ENCODE measurements at places on chromosomes 6 and 20. TPM values are rescaled to one million over a fixed set of nuclear protein-coding genes. Genes with fewer than 3 reads are reported as not detected.

GRCh38 chr20:46774236-46774635, 64.8 kb downstream of the SLC2A10 start:
- H3K27ac ChIP-seq: no peak overlapping the region
- no peak overlapping the region for H3K4me3 ChIP-seq
- no peaks in the 10 kb centered on the region for H3K36me3 ChIP-seq
- no peaks in the 10 kb centered on the region for H3K27me3 ChIP-seq
- DNase-seq: no peak

GRCh38 chr20:17838921-17839320, 129.7 kb downstream of the SNX5 start:
- H3K4me1 ChIP-seq: peaks cover 33% of the 10 kb centered on the region
- no peak for DNase-seq
- H3K4me3 ChIP-seq: no peak overlapping the region
- no peaks in the 10 kb centered on the region for H3K27me3 ChIP-seq

- no peaks in the 10 kb centered on the region for H3K4me1 ChIP-seq
- H3K27ac ChIP-seq: no peak overlapping the region
- no peak overlapping the region for H3K4me3 ChIP-seq
- peaks cover 32% of the 10 kb centered on the region for H3K27me3 ChIP-seq
Observed at GRCh38 chr6:32807020-32807580, 9.7 kb downstream of the HLA-DOB start.

DNA sequence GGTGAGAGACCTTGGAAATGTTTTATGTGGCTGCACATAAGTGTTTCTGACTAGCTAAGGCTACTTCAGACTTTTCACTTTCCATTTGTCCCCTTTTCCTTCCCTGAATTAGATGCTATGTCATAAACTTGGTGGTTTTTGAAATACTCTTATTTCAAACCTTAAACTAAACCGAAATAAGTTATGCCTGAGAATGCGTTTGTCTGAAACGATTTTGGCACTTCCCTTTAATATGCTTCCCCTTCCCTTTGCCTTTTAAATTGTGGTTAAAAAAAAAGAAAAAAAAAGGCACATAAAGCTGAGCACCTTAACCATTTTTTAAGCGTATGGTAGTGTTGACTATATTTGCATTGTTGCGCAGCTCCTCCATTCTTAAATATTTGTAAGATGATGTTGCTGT, 14.3 kb downstream of the ZNF451 start:
- no peak for DNase-seq
- peaks cover 49% of the 10 kb centered on the region for H3K36me3 ChIP-seq
- H3K27me3 ChIP-seq: no peaks in the 10 kb centered on the region
- H3K4me1 ChIP-seq: no peaks in the 10 kb centered on the region
- no peak overlapping the region for H3K27ac ChIP-seq

DNA sequence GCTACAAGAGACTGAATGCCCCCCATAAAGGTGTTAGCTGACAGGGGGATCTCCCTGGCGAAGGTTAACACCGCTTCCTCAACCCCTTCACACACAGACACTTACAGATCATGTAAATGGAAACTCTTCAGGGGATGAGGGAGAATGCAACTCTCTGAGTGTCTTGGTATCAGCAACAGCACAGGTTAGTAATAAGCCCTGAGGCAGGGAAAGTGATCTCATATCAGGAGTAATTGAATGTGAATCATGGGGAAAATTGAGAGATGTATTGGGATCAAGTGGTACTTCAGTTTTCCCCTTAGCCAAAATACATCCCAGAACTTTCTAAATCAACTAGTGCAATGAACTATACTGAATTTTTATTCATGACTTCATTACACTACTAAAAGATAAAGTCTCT, 23.8 kb downstream of the OR2J3 start:
- H3K4me3 ChIP-seq: no peak overlapping the region
- no peaks in the 10 kb centered on the region for H3K4me1 ChIP-seq
- peaks cover 62% of the 10 kb centered on the region for H3K27me3 ChIP-seq
- no peak overlapping the region for H3K27ac ChIP-seq

DNA sequence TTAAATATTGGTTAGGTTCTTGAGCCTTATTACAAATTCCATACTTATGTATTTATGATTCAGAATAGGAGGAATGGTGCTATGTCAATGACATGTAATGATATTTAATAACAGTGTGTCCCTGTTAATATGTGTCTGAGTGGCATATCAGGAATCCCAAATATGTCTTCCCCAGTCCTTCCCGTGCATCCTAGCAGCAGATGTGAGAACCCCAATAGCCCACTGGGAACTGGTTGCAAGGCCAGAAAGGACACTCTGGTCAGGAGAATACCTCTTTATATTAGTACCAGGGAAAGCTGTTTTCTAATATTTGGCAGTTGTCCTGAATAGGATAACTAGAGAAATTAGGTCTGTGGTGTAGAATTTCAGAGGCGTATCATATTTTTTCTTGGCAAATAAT, 159.1 kb upstream of the PDE7B start:
- H3K36me3 ChIP-seq: no peaks in the 10 kb centered on the region
- DNase-seq: no peak
- H3K27ac ChIP-seq: no peak overlapping the region

- H3K27me3 ChIP-seq: peaks cover 17% of the 10 kb centered on the region
- no peak overlapping the region for H3K4me3 ChIP-seq
- no peaks in the 10 kb centered on the region for H3K36me3 ChIP-seq
- no peak for DNase-seq
- no peaks in the 10 kb centered on the region for H3K4me1 ChIP-seq
Observed at GRCh38 chr6:50271266-50271665, 221.5 kb upstream of the DEFB112 start.

GRCh38 chr20:58890518-58891085, 38.1 kb downstream of the GNAS start:
- peaks cover 42% of the 10 kb centered on the region for H3K4me1 ChIP-seq
- DNase-seq: peak; percentile 71
- H3K27me3 ChIP-seq: no peaks in the 10 kb centered on the region
- peak overlapping the region; percentile 71 for H3K4me3 ChIP-seq

DNA sequence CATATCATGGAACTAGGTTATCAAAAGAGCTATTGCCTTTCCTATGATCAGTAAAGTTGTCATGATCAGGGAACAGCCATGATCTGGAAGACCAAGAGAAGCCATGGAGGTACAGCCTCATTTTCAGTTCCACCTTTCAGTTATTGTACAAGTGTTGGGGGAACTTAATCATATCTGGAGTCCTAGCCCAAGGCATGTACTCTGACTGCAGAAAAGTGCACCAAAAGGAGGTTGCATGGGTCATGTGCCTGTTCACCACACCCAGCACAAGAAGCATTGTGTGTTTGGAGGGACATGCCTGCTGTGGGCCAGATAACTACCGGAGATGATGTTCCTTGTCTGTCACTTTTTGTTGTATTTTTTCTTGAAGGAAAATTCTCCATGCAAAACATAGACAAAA, 185.8 kb upstream of the MAN1A1 start:
- H3K27me3 ChIP-seq: no peaks in the 10 kb centered on the region
- peaks cover 23% of the 10 kb centered on the region for H3K4me1 ChIP-seq
- no peak for DNase-seq
- no peaks in the 10 kb centered on the region for H3K36me3 ChIP-seq
- H3K27ac ChIP-seq: no peak overlapping the region

GRCh38 chr6:31143148-31143547, 4.3 kb upstream of the PSORS1C2 start:
- no peak overlapping the region for H3K27ac ChIP-seq
- no peaks in the 10 kb centered on the region for H3K36me3 ChIP-seq
- no peaks in the 10 kb centered on the region for H3K27me3 ChIP-seq
- DNase-seq: no peak

- peak overlapping the region; percentile 41 for H3K27ac ChIP-seq
- H3K4me3 ChIP-seq: no peak overlapping the region
- H3K4me1 ChIP-seq: peaks cover 45% of the 10 kb centered on the region
- DNase-seq: peak; percentile 84
- H3K36me3 ChIP-seq: no peaks in the 10 kb centered on the region
- H3K27me3 ChIP-seq: no peaks in the 10 kb centered on the region
Observed at GRCh38 chr6:116070616-116071389, 10.1 kb upstream of the FRK start.

DNA sequence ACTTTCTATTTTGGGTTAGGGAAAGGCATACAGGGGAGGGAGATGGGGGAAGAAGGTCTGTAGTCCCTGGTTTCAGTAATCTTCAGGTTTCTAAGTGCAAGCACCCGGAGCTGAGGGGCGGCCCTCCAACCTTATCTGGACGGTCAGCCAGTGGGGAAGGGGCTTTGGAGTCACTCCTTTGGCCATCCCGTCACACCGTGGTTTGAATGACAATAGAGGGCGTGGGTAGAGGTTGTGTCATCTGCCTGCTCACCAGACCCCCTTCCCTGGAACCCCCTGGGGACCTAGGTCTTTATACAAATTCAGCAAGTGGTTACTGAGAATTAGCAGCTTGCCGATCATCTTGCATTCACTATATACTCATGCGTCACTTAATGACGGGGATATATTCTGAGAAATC, 29.1 kb downstream of the STK35 start:
- DNase-seq: no peak
- peak overlapping the region; percentile 64 for H3K27ac ChIP-seq

DNA sequence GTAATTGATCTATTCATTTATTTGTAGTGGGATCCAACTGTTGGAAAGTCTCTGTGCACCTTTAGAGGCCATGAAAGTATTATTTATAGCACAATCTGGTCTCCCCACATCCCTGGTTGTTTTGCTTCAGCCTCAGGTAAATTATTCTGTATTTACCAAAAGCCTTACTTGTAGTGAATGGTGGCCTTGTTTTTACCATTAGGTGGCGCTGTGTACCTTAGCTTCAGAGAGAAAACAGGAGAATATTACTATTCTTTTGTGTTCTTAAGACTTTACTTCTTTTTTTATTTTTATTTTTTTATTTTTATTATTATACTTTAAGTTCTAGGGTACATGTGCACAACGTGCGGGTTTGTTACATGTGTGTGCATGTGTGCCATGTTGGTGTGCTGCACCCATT, 23.7 kb downstream of the PEX7 start:
- no peak overlapping the region for H3K27ac ChIP-seq
- H3K36me3 ChIP-seq: no peaks in the 10 kb centered on the region
- peak; percentile 64 for DNase-seq
- no peaks in the 10 kb centered on the region for H3K4me1 ChIP-seq

- no peaks in the 10 kb centered on the region for H3K36me3 ChIP-seq
- no peaks in the 10 kb centered on the region for H3K27me3 ChIP-seq
- DNase-seq: no peak
- no peak overlapping the region for H3K4me3 ChIP-seq
- peaks cover 21% of the 10 kb centered on the region for H3K4me1 ChIP-seq
Observed at GRCh38 chr6:153062516-153062915, 60.0 kb upstream of the MTRF1L start.

DNA sequence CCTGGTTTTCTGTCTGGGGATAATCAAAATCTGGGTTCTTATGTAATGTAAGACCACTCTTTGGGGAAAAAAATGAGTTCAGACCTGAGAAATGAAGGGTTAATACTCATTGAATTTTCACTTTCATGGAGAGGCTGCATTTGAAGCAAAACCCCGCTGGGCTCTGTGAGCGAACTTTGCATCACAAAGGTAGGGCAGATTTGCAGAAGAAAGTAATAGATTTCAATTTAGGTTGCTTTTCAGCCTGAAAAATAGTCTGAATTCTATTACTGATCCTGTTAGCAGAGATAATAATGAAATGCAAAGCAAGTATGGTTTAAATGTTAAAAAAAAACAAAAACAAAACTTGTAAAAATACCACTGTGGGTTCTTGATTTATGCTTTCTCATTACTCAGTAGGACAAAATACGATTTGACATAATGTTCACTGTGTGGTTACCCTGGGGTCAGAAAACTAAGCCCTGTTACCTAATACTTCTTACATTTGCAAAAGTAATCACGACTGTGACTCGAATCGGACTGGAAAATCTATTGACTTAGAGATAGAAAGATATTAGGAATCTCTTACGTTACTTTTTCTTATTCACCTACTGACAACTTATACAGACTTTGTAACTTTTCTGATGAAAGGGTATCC, 72.2 kb downstream of the UST start:
- H3K27me3 ChIP-seq: no peaks in the 10 kb centered on the region
- no peak overlapping the region for H3K4me3 ChIP-seq
- no peaks in the 10 kb centered on the region for H3K4me1 ChIP-seq
- DNase-seq: peak; percentile 45
- H3K36me3 ChIP-seq: no peaks in the 10 kb centered on the region

DNA sequence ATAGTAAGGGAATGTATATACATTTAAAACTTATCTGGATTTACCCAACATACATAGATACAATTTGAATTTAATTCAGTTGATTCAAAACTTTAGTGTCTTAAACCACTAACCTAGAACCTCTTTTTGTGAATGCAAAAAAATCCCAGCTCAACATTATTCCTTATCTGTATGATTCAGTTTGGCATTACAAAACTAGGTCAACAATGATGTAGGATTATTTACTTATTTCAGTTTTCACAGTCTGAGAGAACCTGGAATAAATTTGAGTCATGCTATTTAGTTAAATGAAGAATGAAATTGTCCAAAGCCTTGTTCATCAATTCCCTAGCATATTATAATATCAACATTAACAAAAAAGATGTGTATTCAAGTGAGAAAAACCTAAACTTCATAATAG, 7.4 kb upstream of the PLCB1 start:
- DNase-seq: peak; percentile 45
- no peaks in the 10 kb centered on the region for H3K36me3 ChIP-seq
- no peak overlapping the region for H3K27ac ChIP-seq
- H3K4me1 ChIP-seq: peaks cover 23% of the 10 kb centered on the region
- H3K27me3 ChIP-seq: peaks cover 41% of the 10 kb centered on the region

GRCh38 chr6:168136001-168136400, 57.0 kb upstream of the FRMD1 start:
- H3K4me1 ChIP-seq: no peaks in the 10 kb centered on the region
- H3K36me3 ChIP-seq: no peaks in the 10 kb centered on the region
- H3K27me3 ChIP-seq: peaks cover 8% of the 10 kb centered on the region
- no peak overlapping the region for H3K4me3 ChIP-seq
- DNase-seq: no peak

DNA sequence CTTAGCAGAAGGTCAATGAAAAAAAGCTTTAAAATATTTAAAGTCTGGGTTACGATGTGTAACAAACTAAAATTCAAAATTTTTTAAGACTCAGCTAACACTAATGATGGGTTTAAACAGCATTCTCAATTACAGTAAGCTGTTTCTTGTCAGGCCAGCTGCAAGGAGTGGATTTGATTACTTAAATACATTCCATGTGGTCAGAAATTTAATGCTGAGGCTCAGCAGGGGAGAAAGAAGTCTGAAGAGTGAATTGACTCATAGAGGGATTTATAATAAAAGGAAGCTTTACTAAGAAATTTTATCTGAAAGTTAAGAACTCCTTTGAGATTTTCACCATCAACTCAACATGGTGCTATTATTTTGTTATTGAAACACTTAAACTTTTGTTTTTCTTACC, 398.6 kb downstream of the KHDRBS2 start:
- no peak for DNase-seq
- H3K4me1 ChIP-seq: no peaks in the 10 kb centered on the region
- H3K36me3 ChIP-seq: no peaks in the 10 kb centered on the region
- no peaks in the 10 kb centered on the region for H3K27me3 ChIP-seq

The ENPP1 gene
- 5.1 TPM for total RNA-seq

The EGFL8 gene
- total RNA-seq: 7.9 TPM

The DBNDD2 gene
- 7.7 TPM for total RNA-seq

The MYLIP gene
- total RNA-seq: 14.1 TPM

The DEFB132 gene
- total RNA-seq: not detected

The ZNF391 gene
- total RNA-seq: 5.9 TPM

The WFDC5 gene
- total RNA-seq: not detected

Measured in PC-3 (cell line).